Effector CD8-positive, alpha-beta T cell (primary cell): ENCODE measurements at places on chromosomes 3 and 15.

DNA sequence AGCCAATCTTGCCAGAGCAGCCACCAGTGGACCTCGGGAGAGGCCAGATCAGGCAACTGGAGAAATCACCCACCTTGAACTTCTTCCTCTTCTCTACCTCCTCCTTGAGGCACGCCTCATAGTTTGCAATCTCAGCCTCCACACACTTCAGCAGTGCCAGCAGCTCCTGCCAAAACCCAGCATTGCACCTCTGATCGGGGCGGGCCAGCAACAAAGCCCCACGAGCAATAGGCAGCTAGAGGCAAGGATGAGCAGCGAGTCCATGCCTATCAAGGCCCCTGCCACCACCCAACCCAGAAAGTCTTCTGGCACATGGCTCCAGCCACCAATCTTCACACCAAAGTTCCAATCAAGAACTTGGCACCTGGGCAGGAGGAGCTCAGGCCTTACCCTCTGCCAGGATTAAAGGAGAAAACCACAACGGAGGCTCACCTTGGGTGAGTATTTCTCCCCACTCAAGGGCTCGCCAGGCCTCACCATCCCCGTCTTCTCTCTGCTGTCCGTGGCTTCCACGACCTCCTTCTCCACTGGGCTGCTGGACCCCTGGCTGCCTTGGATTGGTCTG lies 42.1 kb downstream of the SEMA3G start:
- no peak for DNase-seq

DNA sequence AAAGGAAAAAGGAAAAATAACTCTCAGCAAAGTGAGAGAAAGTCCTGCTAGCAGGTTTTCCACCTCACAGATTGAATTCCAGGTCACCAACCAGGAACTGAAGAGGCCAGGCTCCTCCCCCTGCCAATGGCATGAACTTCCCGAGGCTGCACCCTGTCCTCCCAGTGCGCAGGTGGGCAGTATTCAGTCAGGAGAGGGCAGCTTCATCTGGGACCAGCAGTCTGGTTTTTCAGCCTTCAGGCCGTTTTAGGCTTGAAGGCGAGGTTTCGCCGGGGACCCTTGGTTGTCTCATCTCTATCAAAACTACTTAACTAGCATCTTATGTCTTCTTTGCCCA lies 41.2 kb downstream of the TRAT1 start:
- no peak for DNase-seq

GRCh38 chr3:194313560-194314387 lies 37.4 kb downstream of the CPN2 start:
- no peak for DNase-seq

GRCh38 chr3:12370758-12371157 lies 81.9 kb downstream of the PPARG start:
- DNase-seq: no peak

DNA sequence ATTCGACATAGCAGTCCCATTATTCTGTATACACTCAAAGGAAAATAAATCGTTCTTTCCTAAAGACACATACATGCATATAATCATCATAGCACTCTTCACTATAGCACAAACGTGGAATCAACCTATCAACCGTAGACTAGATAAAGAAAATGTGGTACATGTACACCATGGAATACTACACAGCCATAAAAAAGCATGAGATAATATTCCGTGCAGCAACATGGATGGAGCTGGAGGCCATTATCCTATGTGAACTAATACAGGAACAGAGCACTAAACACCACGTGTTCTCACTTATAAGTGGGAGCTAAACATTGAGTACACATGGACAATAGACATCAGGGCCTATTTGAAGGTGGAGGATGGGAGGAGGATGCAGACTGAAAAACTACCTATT lies 12.1 kb upstream of the MAP3K13 start:
- DNase-seq: no peak

GRCh38 chr15:95208988-95209387 lies 977.6 kb downstream of the MCTP2 start:
- DNase-seq: no peak

DNA sequence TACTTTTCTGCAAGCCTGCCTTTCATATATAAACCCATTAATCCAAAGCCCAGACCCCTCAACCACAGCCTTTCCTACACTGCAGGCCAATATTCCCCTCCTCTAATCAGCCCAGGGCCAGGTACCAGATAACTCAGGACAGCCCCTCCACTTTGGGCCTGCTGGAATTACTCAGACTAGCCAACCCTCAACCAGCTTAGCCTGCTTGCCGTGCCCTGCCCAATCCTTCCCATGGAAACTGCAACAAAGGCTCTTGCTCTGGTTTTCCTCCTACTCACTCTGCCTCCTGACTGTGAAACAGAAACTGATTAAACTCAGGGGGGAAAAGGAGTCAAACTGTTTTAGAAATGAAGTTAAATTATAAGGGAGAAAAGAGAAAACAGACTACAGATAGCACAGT lies 248.1 kb downstream of the KLF13 start:
- no peak for DNase-seq
